ENCODE measurements at places on chromosomes 16 and 17.
A peak's percentile ranks its signal among the peaks of the same experiment; 100 is the strongest.

DNA sequence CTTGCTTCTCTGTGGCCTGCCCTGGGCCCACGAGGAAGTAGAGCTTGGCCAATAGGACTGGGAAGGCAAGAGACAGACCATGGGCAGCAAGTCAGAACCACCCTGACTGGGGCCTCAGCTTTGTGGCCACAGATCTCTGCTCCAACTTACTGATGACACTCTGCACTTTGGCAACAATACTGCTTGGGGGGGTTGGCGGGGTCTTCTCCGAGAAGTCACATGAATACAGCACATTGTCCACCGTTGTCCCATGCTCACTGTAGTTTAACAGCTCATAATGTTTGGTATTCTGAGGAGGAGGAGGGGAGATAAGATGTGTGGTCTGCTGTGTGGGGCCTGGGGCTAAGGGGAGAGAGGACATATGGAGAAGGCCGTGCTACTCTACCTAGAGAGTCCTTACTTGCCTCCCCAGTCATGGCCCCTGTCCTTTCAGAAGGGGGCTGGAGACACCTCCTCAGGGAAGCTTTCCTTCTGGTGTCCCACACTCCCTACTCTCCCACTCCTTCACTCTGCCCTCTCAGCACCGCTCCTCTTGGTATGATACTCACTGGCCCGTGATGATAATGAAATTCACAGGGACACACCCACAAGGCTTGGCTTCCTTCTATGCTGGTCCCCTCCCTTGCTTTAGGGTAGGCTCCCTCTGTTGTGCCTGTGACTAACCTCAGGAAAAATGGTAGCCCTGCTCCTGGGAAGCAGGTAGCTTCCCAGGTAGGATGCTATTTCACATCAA, 4.0 kb upstream of the DHRS13 start:
- no peak for DNase-seq

DNA sequence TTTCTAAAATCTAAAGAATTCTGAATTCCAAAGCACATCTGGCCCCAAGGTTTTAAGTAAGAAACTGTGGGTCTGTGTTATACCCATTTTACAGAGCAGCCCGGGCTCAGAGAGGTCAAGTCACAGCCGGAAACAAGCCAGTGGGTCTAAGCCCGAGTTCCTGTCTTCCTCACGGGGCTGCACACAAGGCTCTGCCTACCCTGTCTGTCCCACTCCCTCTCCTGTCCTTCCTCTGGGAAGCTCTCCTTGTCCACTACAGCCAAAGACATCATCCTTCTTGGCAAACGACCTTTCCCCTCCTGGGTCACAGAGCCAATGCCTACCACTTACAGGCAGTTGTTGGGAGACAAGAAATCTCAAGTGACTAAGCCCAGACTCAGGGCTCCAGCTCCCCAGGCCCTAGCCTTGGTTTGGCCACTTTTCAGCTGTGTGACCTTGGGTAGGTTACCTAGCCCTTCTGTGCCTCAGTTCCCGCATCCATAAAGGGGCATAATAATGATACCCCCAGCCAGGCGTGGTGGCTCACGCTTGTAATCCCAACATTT, 55.6 kb upstream of the MAP3K14 start:
- DNase-seq, result no peak

GRCh38 chr17:77957235-77957856, 1.2 kb upstream of the TNRC6C start:
- peak; percentile 15 for DNase-seq

DNA sequence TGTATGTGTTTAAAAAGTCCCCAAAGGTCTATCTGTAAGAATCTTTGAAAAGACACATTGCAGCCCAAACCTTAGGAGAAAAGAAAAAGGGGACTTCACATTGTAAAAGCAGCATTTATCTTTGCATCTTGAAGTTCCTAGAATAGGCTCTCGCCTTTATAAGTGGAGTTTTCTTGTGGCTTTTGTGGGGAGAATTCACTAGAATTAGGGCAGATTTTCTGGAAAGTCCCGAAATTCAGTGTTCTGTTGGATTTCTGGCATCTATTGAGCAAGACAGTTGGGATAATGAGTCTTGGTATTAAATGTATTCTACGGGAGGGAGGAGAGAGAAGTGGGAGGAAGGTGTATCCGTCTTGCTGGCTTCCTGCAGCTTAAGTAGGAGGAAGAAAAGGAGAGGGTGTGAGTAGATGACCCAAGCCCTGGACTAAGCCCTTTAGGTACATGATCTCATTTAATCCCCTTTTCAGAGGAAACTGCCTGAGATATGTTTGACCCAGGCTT, 62.6 kb downstream of the PRKCA start:
- no peak for DNase-seq

DNA sequence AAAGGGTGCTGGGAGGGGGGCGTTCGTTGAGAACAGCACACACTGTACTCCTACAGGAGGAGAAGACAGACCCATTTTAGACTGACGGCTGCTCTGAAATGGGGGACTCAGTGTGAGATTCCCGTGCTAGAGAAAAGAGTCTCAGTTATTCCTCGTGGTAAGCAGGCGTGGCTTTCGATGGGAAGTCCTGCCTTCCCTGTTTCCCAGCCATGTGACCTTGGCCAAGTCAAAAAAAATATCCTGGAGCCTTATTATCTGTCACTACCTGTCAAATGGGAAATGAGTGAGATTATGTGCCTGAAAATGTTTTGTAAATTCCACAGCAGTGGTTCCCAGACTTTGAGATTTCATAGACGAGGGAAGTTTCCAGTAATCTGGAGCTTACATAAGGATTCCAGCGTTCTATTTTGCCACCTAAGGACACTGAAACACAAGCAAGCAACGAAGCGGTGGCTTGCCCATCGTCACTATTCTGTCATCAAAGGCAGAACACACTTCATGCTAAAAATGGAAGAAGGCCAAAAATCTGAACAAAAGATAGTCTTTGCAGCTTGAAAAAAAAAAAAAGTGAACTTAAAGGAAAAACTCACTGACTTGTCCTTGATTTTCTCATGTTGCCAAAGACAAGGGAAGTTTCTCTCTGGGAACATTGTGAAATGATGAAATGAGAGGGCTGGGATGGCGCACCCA, 253.4 kb upstream of the RPL38 start:
- DNase-seq, result no peak

DNA sequence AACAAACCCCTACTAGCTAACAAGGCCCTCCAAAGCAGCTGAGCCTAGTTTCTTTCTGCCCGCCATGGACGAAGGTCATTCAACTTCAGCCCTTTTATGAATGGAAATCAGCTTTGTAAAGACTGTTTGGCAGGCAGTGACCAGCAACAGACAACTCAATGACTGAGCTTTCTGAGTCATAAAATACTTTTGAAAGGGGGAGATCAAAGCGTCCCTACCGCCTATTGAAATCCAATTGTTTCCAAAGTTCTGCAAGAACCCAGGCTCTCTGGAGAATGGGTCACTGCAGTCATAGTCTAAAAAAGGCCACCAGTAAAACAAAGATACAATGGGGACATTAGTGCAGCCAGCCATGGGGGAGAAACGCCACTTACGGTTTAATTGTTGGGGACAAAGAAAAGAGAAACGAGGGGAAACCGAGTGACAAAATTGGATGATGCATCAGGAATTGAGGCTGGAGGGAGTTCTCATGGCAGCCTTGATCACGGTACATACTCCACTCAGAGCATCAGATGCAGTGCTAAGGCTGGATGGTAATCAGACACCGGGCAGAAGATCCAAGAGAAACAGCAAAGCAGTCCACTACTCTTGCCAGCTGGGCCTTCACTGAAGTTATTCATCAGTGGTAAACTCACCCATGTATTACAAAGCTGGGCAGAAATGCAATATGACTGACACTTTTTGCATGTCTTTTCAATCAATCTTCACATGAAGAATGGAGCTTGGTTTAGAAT, 9.8 kb downstream of the ADAMTS18 start:
- DNase-seq, result no peak

- no peak for DNase-seq
Measured at GRCh38 chr17:57132663-57133062, 47.6 kb downstream of the AKAP1 start.

- DNase-seq, result no peak
Measured at GRCh38 chr17:11780621-11781020, 182.4 kb downstream of the DNAH9 start.

DNA sequence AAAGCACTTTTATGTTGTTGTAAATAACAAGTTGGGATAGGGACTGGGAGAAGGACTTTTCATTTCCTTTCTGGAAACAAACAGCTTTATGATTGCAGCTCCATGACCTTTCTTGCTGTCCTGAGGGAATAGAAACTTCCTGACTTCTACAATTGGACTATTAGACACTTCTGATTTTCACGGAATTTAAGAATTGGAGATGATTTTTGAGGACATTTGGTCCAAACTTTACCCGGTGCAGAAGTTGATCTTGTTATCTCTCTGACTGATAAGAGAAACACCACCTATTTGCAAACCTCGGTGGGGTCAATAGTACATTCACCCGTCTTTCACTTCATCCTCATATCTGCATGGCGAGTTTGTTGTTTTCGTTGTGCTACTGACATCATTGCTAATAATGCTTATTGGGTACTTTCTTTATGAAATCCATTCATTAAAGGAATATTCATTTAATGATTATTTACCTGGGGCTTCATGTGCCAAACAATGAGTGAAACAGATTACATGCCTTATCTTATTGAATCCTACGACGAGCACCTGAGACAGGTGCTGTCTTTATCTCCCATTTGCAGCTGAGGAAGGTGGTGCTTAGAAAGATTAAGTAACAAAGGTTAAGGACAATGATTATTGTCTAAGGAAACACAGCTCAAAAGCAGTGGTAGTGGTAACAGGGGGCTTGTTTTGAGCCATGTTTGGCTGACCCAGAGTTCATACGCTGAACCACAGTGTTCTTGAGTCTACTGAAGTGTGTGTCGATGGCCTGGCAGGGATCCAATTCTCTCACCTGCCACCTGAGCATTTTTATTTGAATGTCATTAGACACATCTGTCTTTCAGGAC, 176.9 kb upstream of the FAM20A start:
- DNase-seq, result no peak

DNA sequence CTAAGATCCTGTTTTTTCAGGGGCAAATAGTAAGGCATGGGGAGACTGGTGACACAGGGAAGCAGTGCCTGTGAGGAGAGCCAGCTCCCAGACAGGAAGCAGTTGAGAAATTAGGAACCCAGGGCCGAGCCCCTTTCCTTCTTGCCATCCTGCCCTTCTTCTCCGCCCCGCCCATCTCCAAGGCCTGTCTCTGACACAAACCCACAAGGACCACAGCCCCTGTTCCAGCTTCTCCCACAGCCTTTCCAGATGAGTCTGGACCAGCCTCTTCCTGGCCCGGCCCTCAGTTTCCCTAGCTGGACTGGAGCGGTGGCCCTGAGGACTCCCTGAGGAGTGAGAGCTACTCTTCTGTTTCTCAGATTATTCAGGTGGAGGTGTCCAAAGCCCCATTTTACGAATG, 9.9 kb downstream of the CCDC102A start:
- DNase-seq, result no peak

DNA sequence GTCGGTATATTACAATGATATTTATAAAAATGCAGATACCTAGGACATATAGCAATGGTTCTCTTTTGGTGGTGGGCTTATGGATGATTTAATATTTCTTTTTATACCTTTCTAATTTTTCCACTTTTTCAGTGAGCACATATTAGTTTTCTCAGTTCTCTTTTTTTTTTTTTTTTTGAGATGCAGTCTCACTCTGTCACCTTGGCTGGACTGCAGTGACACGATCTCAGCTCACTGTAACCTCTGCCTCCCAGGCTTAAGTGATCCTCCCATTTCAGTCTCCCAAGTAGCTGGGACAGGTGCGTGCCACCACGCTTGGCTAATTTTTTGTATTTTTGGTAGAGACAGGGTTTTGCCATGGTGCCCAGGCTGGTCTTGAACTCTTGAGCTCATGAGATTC, 15.1 kb downstream of the MAP3K14 start:
- no peak for DNase-seq

- no peak for DNase-seq
Measured at GRCh38 chr17:1498869-1499268, 6.4 kb upstream of the MYO1C start.

GRCh38 chr17:31678431-31678830, 180.6 kb downstream of the COPRS start:
- no peak for DNase-seq

DNA sequence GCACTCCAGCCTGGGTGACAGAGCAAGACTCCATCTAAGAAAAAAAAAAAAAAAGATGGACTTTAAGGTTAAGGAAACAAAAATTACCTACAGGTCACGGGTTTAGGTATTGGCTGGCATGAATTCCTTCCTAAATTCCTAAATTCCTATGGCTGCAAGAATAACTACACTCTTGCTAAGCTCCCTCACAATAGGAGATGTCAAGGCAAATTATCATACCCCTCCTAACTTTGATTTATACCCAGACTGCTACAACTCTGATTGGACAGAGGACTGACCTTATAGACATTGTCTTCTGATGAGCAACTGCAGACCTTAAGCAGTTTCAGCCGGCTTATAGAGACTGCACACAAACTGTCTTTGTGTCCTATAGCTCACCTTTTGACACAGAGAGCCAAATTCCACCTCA, 25.1 kb upstream of the TMC7 start:
- DNase-seq, result no peak

DNA sequence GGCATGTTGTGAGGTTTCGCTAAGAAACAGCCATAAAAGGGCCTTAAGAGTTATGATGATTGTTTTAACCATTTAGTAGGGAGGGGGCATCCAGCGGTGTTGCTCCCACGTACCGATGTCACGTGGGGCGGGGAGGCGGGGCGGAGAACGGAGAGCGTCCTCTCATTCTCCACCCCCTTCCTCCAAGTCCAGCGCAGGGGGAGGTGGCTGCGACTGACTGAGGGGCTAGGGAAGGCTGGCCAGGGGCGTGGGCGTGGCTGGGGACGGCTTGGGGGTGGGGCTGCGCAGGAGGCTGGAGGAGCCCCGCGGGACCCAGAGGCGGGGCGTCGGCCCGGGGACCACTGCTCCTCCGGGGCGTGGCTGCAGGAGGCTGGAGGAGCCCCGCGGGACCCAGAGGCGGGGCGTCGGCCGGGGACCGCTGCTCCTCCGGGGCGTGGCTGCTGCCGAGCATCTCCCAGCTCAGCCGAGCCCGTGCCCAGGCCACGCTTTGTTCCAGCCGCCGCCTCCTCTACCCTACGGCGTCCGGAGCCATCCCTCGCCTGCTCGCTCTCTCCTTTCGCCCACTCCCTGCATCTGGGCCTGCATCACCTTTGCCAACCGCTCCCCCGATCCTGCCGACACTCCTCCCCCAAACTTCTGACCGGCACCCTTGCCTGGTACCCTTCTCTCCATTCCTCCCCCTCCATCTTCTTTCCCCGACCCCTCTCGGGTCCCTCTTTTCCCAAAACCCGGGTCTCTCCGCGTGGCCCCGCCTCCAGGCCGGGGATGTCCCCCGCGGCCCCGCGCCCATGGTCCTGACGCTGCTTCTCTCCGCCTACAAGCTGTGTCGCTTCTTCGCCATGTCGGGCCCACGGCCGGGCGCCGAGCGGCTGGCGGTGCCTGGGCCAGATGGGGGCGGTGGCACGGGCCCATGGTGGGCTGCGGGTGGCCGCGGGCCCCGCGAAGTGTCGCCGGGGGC, at the start of gene SARM1:
SARM1 (plus strand) TSS at position 450 of the 958 bp plus-strand sequence; CDS start at position 789, 339 bp downstream.
- DNase-seq, result peak; percentile 89
